ENCODE measurements at places on chromosomes 3 and 15.

DNA sequence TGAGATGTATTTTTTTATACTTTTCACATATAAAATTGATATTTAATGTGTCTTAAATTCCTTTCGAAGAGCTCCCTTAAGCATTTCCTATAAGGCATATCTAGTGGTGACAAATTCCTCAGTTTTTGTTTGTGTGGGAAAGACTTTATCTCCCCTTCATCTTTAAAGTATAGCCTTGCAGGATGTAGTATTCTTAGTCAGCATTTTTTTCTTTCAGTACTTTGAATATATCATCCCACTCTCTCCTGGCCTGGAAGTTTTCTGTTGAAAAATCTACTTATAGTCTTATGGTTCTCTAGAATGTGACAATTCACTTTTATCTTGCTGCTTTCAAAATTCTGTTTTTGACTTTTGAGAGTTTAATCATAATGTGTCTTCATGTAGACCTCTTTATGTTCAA is 95.2 kb downstream of the EDEM1 start:
- no peak for DNase-seq

DNA sequence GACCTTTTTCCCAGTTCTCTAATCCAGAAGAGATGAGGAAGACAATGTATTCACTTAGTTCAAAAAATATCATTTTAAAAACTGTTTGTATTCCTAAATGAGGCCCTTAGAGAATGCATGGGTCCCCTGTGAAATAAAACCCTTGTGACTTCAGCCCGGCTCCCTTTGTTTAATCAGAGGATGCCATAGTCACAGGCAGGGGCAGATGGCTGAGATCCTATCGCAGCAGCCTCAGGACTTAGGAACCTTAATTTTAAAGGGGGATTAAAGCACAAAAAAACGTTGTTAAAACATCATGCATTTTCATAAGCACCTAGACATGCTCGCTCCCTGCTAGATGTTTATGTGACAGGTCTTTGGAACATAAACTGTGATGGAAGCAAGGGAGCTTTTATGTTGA is 176.6 kb downstream of the IL20RB start:
- no peak for DNase-seq

- DNase-seq = no peak
Observed at GRCh38 chr3:11610044-11610671, 33.6 kb downstream of the VGLL4 start.

DNA sequence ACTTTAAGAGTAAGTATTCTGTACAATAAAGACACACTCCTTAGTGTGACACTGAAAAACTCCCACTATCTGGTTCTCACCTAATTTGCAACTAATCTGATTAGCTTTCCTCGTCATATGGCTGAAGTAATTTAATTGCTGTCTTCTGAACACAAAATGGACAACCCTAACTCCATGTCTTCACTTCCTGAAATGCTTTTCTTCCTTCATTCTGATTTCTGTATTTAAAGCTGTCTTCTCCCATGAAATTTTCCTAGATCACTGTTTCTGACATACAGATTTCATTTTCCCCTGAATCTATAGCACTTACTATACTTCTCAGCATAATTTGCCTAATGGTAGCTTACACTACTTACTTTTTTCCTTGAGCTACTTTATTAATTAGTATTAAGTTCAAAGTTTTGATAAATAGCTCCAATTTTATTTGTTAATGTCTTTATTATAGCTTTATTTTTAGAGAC is 6.3 kb downstream of the CCPG1 start:
- no peak for DNase-seq

GRCh38 chr3:15011174-15011573 is 53.9 kb downstream of the MRPS25 start:
- DNase-seq = no peak

GRCh38 chr3:46356909-46357308 is 3.0 kb downstream of the CCR2 start:
- DNase-seq = no peak

GRCh38 chr3:165355316-165355715 is 159.1 kb upstream of the SLITRK3 start:
- DNase-seq = no peak

DNA sequence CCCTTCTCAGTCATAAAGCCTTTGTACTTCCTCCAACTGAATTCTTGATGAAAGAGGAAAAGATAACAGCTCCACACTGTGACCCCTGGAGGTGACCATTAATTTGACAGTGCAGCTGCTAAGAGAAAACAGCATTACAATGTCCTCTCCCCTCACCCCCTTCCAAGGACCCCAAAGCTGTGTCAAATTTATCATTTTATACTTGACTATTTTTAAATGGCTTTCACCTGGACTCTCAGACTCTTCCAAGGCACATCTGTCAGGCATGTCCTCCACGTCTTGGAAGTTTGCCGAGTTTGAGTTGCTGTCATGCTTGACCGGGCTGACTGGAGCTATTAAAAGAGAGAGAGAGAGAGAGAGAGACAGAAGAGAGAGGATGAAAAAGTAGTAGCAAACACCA is 236.5 kb downstream of the WDR72 start:
- DNase-seq = no peak

GRCh38 chr3:132629928-132630327 is 29.7 kb downstream of the ACAD11 start:
- DNase-seq = no peak

- no peak for DNase-seq
Observed at GRCh38 chr15:38398134-38398533, 55.8 kb upstream of the FAM98B start.

DNA sequence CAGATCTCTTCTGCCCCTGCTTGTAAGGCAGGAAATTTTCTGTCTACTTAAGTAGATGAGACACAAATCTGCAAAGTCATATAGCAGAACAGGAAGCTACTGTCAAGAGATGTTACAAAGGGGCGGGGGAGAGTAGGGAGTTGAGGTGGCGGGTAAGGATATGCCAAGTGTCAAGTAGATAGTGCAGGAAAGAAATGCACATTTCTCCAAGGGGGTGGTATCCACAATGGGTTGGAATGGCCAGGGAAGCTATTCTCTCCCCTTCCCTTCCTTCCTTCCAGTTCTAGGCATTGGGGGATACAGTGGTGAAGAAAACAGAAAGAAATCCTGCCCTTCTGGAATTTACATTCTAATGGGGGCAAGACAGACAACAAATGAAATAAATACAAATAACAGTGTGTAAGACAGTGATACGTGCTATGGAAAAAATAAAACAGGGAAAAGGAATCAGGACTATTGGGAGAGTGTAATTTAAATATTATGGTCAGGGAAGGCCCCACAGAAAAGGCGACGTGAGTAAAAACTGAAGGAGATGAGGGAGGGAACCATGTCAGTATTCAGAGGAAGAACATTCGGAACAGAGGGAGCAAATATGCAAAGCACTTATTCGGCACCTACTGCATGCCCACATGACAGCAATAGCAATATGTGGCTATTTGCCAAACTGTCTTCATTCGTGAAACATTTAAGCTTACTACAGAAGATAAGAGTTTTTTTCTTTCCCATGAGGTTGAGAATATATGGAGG is 42.8 kb upstream of the RNU6-1 start:
- peak; percentile 19 for DNase-seq

GRCh38 chr3:2931265-2931664 is 178.9 kb downstream of the IL5RA start:
- no peak for DNase-seq

DNA sequence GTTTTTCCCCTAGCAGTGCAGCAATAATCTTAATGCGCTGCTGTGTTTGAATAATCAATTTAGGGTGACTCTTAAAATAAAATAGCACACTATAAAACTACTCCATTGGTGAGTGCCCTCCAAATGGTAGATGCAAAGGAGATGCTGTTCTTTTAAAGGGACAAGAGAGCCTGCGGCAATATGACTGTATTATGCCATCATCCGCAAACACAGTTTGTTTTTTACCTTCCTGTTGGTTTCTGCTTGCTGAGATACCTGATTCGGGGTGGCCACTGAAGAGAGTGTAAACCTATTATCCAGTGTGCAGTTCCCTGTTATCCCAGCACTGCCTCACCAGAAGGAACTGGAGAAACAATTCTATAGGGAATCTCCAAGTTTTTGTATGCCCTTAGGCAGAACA is 523.1 kb upstream of the TGFBR2 start:
- no peak for DNase-seq

DNA sequence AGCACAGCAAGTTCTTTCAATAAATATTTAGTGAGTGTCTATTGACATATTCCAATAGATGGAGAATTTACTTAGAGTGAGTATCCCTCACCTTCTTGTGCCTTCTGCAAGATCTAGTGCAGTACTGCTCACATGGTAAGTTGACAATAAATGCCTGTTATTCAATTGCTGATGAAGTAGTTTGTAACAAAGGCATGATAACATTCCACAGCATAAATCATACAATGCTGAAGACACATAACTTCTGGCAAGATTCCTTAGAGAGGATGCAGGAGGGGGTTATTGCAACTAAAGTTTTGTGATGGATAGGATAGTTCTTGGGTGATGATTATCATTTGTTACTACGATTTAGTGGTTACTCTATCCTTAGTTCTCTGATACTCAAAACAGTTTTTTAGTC is 112.2 kb upstream of the RBMS3 start:
- no peak for DNase-seq

DNA sequence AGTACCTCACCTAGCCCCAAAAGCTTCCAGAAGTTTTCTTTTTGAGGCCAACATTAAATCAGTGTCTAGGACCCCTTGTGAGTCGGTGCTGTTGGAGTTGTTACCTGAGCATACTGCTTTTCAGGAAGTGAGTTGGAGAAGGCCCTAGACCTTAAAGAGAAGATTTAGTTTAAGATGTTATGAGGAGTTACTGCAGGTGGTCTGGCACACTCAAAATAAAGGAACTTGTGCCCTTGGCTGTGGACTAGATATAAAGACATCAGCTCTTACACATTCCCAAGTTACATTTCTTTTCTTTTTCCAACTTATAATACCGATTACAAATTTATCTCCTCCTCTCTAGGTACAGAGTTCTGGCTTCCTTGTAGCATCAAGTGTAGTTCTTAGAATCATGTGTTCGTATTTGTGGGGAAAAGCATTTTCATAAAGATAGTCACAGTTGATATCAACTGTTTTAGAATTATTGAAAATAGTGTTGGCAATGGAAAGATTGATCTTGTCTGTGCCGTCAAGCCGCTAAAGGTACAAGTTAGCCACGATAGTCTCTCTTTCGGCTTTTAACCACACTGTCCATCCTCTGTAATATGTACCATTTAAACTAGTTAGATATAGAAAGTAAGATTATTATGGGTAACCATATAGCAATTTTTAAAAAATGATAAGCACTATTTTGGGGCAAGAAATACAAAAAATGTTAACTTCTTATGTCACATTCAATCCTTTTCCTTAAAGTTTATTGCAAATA is 8.6 kb downstream of the ZIC1 start:
- DNase-seq = no peak

DNA sequence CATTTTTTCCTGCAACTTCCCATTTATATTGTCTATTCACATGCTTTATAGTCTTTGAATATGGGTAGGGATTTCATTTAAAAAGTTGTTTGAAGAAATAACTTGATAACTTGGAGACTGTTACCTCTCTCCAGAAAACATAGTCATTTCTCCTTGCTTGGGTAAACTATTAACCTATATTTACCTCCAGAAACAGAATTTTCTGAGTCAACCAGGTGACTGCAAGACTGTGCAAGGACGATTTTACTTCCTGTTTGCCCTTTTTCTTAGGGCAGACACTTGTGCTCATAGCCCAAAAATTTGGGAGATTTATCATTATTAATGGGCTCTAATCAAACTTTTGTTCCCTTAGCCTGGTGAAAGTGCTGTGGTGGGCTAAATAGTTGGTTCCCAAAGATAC is 14.3 kb upstream of the MOBP start:
- DNase-seq = no peak

DNA sequence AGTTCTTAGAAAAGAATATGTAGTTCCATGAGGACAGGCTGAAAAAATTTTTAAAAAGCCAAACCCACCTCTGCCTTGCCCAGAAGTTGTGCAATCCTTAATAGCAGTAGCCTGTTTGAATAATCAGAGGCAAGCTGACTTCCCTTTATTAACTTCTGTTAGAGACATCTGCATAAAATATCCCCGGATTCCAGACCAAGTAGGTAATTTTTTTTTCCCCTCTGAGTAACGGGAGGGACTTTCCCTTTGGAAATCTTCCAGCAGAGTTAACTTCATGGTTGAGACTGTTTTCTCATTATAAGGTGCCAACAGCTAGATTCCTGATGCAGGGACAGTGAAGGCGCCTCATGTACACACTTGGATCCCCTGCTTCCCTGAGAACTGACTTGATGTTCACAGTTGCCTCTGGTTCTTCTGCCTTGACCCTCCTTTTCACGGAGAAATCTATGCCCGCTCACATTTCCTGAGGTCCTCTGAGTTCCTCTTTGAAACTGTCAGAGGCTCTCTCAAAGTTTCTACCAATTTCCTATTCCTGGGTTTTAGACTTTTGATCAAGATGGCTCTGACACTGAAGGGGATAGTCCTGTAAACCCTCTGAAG is 227.6 kb upstream of the BHLHE40 start:
- no peak for DNase-seq

- no peak for DNase-seq
Observed at GRCh38 chr3:60577601-60578000, 673.7 kb downstream of the FHIT start.

GRCh38 chr15:100218434-100218833 is 123.3 kb downstream of the ADAMTS17 start:
- DNase-seq = no peak

GRCh38 chr3:9947025-9947995 is 4.9 kb downstream of the PRRT3 start:
- no peak for DNase-seq

GRCh38 chr15:73650416-73651126 is 17.4 kb upstream of the NPTN start:
- DNase-seq = no peak

- DNase-seq = no peak
Observed at GRCh38 chr15:97984157-97984556, 23.7 kb downstream of the ARRDC4 start.

DNA sequence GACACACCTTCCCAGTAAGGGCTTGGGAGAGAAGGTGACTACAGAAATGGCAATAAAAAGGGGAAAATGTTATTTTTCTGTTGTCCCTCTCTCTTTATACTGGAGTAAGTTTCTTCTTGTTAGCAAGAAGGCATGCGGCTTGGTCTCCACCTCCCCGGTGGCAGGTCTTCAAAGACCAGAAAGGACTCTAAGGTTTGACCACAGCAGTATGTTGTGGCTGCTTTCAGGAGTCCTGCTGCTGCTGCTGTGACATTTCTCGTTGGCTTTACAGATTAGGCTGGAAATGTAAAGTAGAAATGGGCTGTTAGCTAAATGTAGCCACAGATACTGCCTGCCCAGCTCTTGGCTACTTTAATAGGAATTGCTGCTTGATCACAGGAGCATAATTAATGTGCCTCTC is 175.8 kb upstream of the ZBTB20 start:
- DNase-seq = no peak

GRCh38 chr3:3635109-3635508 is 164.1 kb upstream of the LRRN1 start:
- no peak for DNase-seq

GRCh38 chr3:60301142-60301541 is 950.1 kb downstream of the FHIT start:
- no peak for DNase-seq

GRCh38 chr3:112348943-112349342 is 16.0 kb downstream of the CD200 start:
- no peak for DNase-seq

GRCh38 chr3:112437146-112438022 is 61.9 kb downstream of the BTLA start:
- DNase-seq = no peak

Measured in CD4-positive, alpha-beta T cell treated with Interleukin-6 for 4 hours (primary cell).